ENCODE measurements at places on chromosomes 13 and 19. TPM values are rescaled to one million over a fixed set of nuclear protein-coding genes. Genes with fewer than 3 reads are reported as not detected.

The KLK7 gene
- 0.46 TPM for polyA plus RNA-seq

DNA sequence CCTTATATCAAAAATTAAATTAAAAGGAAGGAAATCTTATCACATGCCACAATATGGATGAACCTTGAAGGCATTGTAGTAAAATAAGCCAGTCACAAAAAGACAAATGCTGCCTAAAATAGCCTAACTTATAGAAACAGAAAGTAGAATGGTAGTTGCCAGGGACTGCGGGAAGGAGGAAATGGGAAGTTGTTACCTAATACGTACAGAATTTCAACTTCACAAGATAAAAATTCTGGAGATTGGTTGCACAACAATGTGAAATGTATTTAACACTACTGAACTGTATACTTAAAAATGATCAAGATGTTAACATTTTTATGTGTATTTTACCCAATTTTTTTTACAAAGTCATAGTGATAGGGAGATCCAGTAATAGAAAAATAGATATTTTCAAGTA, 10.2 kb upstream of the N4BP2L2 start:
- DNase-seq, result no peak

- DNase-seq, result no peak
Observed at GRCh38 chr13:40388617-40389016, 277.8 kb downstream of the FOXO1 start.

GRCh38 chr13:26882731-26883130, 122.1 kb upstream of the GPR12 start:
- no peak for DNase-seq

GRCh38 chr13:47109028-47109427, 212.2 kb upstream of the HTR2A start:
- no peak for DNase-seq

The VSTM2B gene
- polyA plus RNA-seq, result 0.05 TPM

The ZNF554 gene
- 5.2 TPM for polyA plus RNA-seq

- no peak for DNase-seq
Observed at GRCh38 chr19:504616-505015, 2.7 kb upstream of the TPGS1 start.

DNA sequence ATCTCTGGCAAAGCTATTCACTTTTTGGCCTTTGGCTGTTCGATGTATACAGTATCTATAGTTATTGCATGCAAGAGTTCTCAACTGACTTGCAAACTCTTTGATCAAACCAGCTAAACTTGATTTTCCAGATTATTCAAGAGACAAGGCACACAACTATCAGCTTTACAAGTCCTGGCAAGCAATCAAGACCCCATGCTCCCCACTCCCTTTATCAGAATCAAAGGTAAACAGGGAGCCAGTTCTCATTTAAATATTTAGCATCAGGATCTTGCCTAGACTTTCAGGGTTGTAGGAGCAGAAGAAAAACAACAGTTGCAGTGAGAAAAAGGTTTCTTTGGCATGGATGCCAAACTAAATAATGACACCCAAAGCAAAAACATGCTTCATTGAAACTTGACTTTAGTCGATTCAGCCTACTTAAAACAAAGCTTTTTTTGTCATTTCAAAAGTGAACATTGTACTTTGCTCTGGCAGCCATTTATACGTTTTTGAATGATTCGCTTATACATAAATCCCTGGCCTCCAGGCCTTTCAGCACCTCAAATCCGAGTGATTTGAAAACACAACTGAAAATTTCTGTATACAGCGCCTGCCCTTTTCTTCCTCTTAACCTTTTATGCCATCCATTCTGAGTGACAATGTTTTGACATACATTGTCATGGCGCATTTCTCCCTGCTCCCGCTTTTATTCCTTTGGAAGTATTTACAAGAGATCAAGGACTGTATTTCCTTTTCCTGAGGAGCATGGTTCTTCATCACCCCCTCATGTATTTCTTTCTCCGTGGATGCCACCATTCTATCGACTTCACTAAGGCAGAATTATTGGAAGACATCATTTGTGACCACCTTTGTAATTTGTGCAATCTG, 340.8 kb downstream of the KLF5 start:
- no peak for DNase-seq

GRCh38 chr19:38070573-38070972, 153.4 kb downstream of the DPF1 start:
- no peak for DNase-seq

- DNase-seq, result no peak
Observed at GRCh38 chr13:54356849-54357248, 1328.2 kb downstream of the OLFM4 start.

The CASP14 gene
- 0.73 TPM for polyA plus RNA-seq
